CMK (cell line): ENCODE measurements at places on chromosomes 13 and 19.

DNA sequence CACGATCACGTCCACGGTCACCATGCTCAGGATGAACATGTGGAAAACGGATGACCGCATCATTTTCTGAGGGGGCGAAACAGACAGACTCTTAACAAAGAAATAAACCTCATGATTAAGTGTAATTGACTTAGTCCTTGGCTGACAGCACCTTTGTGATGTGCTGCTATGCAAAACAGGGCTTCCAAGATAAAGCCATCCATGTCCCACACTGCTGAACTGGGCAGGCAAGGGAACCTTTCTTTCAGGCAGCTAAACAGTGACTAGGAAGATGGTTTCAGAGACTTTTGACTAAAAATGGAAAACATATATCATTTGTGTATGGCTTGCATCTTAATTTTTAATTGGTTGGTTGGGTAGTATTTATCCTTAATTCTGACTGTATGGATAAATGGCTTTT, 157.8 kb downstream of the NALCN start:
- DNase-seq: no peak

GRCh38 chr19:33689868-33690267, 68.1 kb downstream of the CHST8 start:
- DNase-seq: no peak

- no peak for DNase-seq
These were observed 576 bp upstream of the EPN1 start for GRCh38 chr19:55674459-55674840.

GRCh38 chr13:46288570-46289259, 77.0 kb downstream of the LRRC63 start:
- no peak for DNase-seq

- no peak for DNase-seq
These were observed 1223.7 kb downstream of the PCDH17 start for GRCh38 chr13:58855283-58855682.

GRCh38 chr13:81106348-81106747, 765.4 kb upstream of the SPRY2 start:
- no peak for DNase-seq

DNA sequence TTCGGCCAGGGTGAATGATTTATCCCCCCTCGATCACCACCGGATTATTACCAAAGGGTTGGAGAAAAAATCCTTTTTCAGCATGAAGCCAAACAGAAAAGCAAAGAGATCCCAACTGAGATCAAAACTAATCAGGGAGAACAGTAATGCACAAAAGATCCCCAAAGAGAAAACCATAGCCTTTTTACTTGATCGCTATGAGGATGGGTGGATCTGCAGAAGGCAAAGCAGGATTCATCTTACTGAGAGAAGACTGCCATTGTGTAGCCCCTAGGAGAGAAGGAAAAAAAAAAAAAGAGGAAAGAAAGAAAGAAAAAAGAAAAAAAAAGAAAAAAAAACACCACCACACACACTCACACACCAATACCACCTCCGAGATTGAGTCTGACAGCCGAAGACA, at the start of gene FGF14:
FGF14 (minus strand) TSS at position 283 of the 400 bp plus-strand sequence.
- DNase-seq: no peak

DNA sequence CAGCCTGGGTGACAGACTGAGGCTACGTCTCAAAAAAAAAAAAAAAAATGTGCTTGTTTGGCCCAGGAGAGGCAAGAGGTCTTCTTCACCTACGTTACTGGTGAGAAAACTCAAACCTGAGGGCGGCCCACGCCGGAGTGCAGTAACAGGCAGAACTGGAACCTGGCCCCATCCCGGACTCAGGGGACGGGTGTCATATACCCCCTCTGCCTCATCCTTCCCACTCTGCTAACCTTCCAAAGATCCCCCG, 414 bp upstream of the ADAT3 start:
- DNase-seq: no peak

GRCh38 chr13:33761740-33762139, 56.2 kb upstream of the RFC3 start:
- no peak for DNase-seq

DNA sequence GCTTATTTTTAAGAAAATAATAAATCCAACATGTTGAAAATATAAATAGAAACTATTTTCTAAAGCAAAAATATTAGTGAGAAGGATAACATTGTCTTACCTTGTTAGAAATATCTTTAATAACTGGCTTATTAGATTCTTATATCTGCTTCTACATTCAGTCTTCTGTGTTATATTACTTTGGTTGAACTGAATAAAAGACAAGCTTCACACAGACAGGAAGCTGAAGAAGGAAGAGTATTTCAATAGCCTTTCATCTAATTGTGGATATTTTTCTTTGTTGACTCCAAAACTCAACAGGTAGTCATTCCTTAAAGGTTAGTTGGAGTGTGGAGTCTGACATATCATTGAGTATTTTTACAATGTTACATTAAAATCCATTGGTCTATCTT, 10.9 kb downstream of the SETDB2 start:
- no peak for DNase-seq

DNA sequence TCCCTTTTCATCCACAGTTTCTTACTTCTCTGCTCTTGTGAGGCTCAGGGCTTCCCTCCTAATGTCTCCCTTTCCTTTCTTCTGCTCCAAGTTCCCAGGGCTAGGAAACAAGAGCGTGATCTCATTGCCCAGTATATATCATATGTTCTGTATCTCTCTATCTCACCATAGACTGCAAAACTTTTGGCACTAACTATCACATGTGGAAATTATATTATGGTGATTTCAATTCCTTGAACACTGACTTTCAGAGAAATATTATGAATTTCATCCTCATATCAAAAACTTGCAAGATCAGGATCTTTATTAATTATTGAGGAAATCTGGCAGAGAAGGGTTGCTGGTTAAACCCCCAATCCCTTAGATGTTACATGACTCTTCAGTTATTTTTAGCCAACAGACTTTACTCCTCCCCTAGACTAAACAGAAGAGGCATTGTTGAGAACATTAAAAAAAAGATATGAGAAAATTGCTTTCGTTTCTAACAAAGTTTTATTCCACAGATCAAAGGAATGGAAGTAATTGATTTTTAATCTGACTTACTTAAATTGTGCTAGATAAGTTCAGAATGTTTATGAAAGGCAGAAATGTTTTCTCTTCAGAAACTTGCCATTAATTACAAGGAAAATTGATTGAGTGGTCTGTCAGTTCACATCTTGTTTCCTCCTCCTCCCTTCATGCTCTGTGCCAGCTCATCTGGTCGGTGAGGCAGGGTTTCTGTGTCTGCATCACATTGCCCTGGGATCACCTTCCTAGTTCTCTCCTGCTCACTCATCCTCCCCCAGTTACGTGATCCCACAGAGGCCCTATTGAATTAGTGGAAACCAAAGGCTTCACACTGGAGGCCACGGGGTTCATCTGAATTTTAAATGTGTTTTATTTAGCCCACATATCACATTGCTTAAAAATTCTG, 378.5 kb downstream of the LMO7 start:
- no peak for DNase-seq
